Umbilical cord (tissue), 2 donors: ENCODE measurements at places on chromosomes 4 and X. TPM values are rescaled to one million over a fixed set of nuclear protein-coding genes. Genes with fewer than 3 reads are reported as not detected.

Gene MFAP3L
- 2.9 TPM for total RNA-seq

Gene ADH1A
- total RNA-seq: 0.48 TPM

Gene TBC1D19
- total RNA-seq: 121 TPM

Gene FGG
- 19.7 TPM for total RNA-seq

Gene AFF1
- 19.3 TPM for total RNA-seq

Gene C4orf50
- total RNA-seq: 1.4 TPM

Gene GABRG1
- total RNA-seq: 6.3 TPM

Gene PRDM8
- total RNA-seq: 0.48 TPM

Gene FHL1
- 718 TPM for total RNA-seq

Gene UGT2B17
- not detected for total RNA-seq

Gene CT47B1
- not detected for total RNA-seq

Gene NR3C2
- total RNA-seq: 4.3 TPM

Gene ZNF718
- total RNA-seq: 19.5 TPM

Gene PRSS12
- 203 TPM for total RNA-seq
